Stimulated activated naive CD4-positive, alpha-beta T cell treated with Interleukin-2 at 50 U/mL for 16 hours (primary cell): ENCODE measurements at places on chromosomes 16 and 17.

DNA sequence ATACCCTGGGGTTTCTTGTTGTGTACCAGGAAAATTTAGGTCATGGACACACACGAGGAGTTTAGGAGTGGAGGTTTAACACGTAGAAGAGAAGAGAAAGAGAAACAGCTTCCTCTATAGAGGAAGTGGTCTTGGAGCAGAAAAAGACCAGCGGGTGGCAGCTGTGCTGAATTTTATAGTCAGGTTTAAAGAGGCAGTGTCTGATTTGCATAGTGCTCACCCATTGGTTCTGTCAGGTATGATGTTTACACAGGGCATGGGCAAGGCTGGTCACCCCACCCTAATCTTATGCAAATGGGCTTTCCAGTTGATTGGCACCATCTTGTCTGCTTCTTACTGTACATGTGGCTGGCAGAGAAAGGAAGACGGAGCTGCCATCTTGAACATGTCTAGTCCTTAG lies 309.0 kb downstream of the CDH13 start:
- DNase-seq: no peak

- DNase-seq: no peak
Measured at GRCh38 chr16:8853150-8853549, 15.7 kb downstream of the CARHSP1 start.

GRCh38 chr17:36687736-36688135 lies 86.4 kb downstream of the MRM1 start:
- no peak for DNase-seq

- DNase-seq: no peak
Measured at GRCh38 chr16:49281843-49282642, 405 bp upstream of the CBLN1 start.

- peak; percentile 34 for DNase-seq
Measured at GRCh38 chr16:813204-813915, 12.8 kb upstream of the GNG13 start.

- peak; percentile 78 for DNase-seq
Measured at GRCh38 chr16:15055141-15056053, 477 bp downstream of the NTAN1 start.

GRCh38 chr17:76241204-76241538 lies 878 bp upstream of the RNF157 start:
- DNase-seq: no peak

DNA sequence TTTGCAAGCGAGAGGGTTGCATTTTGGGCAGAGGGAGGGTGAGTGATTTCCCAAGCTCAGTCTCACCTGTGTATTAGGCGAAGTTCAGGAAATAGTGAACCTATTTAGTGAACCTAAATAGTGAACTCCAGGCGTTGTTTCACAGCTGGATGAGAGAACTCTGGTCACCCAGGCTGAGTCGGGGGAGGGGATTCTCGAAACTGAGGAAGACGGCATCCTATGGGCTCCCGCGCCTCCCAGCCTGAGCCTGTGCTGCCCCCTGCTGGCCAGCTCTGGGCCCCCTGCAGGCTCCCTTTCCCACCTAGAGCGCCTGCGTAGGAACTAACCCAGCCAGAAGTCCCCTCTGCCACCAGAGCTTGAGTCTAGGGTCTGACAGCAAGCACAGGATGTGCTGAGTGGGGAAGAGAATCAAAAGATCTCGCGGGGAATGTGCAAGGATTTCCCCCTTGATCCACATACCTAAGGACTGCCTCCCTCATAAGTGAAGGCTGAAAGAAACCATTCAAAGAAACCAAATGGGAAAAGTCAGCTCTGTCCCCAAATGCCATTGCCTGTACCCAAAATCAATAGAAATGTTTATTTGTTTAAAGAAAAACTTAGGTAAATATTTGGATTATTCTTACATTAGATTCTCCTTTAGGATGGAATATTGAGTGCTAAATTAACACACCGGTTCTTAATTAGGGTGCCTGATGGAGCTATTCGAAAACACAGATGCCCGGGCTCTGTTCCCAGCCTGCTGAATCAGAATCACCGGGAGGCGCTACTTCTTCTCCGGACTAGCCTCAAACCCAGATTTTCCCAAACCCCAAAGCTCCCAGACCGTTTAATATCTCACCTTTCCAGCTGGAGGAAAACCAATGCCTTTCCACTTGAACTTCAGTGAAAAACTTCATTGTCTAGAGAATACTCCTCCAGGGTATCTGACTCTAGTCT lies 14.8 kb upstream of the MARVELD3 start:
- peak; percentile 59 for DNase-seq

GRCh38 chr16:11063448-11064201 lies 119.3 kb downstream of the CLEC16A start:
- no peak for DNase-seq

GRCh38 chr17:57544401-57544800 lies 200.7 kb downstream of the CCDC182 start:
- DNase-seq: no peak

- DNase-seq: no peak
Measured at GRCh38 chr17:2172077-2172851, 117.4 kb downstream of the HIC1 start.

DNA sequence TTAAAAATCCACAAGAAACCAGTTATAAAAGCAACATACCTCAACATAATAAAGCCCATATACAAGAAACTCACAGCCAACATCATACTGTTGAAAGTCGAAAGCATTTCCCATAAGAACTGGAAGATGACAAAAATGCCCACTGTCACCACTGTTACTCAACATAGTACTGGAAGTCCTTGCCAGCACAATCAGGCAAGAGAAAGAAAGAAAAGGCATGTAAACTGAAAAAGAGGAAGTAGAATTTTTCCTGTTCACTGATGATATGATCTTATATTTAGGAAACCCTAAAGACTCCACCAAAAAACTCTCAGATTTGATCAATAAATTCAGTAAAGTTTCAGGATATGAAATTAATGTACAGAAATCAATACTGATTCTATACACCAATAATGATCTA lies 45.1 kb downstream of the AHSP start:
- no peak for DNase-seq

- DNase-seq: no peak
Measured at GRCh38 chr16:73166441-73166851, 118.5 kb upstream of the ZFHX3 start.

GRCh38 chr16:29789775-29790182 lies 772 bp upstream of the KIF22 start:
- DNase-seq: no peak

DNA sequence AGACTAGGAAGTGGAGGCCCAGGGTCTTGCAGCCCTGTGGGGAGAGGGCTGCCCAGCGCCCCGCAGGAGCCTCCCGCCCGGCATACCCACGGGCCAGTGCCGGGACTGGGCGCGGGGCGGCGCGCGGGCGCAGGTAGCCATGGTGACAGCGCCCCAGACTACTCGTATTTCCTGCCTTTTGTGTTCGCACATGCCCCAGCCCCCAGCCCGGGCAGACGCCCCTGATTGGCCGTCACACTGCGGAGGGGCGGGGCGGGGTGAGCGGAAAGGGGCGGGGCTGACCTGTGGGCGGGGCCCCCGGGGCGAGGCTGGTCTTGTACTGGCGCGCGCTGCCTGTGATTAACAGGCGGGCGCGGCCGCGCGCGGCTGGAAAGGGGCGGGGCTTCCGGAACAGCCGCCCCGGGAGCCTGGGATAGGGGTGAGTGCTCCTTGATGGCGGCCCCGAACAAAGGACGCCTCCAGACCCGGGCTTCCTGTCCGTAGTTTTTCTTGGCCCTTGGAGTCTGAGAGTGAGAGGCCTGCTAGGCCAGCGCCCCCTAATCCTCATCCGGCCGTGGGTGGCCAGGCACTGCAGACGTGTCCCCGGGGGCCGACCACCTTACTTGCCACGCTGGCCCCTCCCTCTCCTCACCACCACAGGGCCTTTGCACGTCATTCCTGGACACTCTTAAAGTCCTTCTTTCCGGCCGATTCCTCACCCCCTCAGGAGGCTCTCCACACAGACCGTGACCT lies 71.0 kb downstream of the RAI1 start:
- peak; percentile 96 for DNase-seq
